Dermis blood vessel endothelial cell (primary cell): ENCODE measurements at places on chromosomes 7 and 10. TPM values are rescaled to one million over a fixed set of nuclear protein-coding genes. Genes with fewer than 3 reads are reported as not detected.

Gene PHTF2
- 11.2 and 20.0 TPM in 2 replicates for total RNA-seq

Gene TFPI2
- 112 and 152 TPM in 2 replicates for total RNA-seq

Gene SERPINE1
- total RNA-seq, result 289 and 399 TPM in 2 replicates

Gene ITPRID1
- not detected in 2 replicates for total RNA-seq

Gene WDFY4
- total RNA-seq, result 0.34 and 2.1 TPM in 2 replicates

Gene PLXNA4
- total RNA-seq, result 1.5 and 14.9 TPM in 2 replicates

Gene WNT8B
- not detected in 2 replicates for total RNA-seq

Gene AMZ1
- total RNA-seq, result under 0.01 TPM in 2 replicates

Gene ECHDC3
- total RNA-seq, result 17.4 and 26.0 TPM in 2 replicates

Gene FAM237B
- total RNA-seq, result not detected in 2 replicates

Gene UBE3C
- 116 and 129 TPM in 2 replicates for total RNA-seq

Gene SFXN2
- 7.1 and 13.7 TPM in 2 replicates for total RNA-seq

Gene STEAP4
- not detected in 2 replicates for total RNA-seq
